ENCODE measurements at places on chromosomes 1 and 21.

DNA sequence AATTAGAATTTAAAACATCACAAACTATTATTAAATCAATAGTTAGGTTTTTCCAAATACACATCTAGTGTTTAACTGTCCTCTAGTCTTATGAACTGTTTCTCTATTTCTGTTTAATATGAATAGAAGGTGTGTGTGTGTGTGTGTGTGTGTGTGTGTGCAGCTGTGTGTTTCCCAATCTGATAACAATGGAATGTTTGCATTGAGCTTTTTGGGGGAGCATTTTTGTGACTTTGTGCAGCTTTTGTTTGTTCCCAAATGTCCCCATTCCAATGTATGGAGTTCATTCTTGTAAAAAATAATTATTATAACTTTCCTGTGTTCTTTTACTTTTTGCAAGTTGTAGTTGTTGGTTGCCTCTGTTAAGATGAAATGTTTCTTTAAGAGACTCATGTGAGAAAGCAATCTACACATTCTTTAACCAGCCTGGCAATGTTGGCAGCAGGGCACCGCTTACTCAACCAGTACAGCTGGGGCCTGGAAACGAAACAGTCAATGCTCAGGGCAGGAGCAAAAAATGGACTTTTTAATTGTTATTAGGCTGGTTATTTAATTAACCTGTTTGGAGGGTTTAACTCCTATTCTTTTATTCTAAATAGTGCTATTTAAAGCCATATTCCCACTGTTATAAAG is 354.3 kb downstream of the SRGAP2C start:
- DNase-seq: no peak

- no peak for DNase-seq
These were observed 234.9 kb downstream of the NPHP4 start for GRCh38 chr1:5757187-5757805.

GRCh38 chr1:12774801-12775345 is 1.3 kb downstream of the PRAMEF12 start:
- no peak for DNase-seq

- peak; percentile 77 for DNase-seq
These were observed 65.3 kb upstream of the COL6A1 start for GRCh38 chr21:45916011-45916840.

DNA sequence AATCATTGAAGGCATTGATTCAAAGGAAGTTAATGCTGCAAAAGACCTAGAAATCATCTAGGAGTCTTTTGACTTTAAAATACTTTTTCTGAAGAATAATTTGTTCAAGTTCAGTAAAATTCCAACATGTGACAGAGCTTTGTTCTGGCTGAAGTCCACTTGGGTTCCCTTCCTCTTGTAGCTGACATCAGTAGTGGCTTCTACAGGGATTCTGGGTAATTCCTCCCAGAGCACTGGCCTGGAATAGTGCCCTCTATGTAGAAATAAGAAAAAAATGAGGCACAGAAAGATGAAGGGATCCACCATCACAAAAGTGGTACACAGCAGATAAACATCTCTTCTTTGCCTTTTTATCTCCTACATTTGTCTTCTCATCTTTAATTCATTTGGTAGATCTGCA is 548.1 kb downstream of the LTN1 start:
- no peak for DNase-seq

DNA sequence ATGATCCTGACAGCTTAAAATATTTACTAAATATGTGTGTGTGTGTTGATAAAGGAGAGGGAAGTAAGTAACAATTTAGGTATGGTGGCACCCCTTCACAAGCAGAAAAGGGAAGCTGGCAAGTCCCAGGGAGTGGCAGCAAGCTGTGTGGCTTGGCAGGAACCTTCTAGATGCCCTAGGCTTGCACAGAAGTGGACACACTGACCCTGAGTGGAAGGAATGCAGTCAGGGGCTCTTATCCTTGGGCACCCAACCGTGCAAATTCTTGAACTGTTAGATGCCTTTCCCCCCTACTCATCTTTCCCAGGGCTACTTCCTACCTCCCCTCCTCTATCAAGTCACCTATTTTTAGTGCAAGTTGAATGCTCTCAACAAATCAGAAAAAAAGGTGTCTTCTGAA is 18.9 kb downstream of the ACP6 start:
- no peak for DNase-seq

GRCh38 chr21:45698493-45699184 is 55.1 kb downstream of the PCBP3 start:
- no peak for DNase-seq

GRCh38 chr21:40809673-40810197 is 37.2 kb downstream of the DSCAM start:
- DNase-seq: no peak

DNA sequence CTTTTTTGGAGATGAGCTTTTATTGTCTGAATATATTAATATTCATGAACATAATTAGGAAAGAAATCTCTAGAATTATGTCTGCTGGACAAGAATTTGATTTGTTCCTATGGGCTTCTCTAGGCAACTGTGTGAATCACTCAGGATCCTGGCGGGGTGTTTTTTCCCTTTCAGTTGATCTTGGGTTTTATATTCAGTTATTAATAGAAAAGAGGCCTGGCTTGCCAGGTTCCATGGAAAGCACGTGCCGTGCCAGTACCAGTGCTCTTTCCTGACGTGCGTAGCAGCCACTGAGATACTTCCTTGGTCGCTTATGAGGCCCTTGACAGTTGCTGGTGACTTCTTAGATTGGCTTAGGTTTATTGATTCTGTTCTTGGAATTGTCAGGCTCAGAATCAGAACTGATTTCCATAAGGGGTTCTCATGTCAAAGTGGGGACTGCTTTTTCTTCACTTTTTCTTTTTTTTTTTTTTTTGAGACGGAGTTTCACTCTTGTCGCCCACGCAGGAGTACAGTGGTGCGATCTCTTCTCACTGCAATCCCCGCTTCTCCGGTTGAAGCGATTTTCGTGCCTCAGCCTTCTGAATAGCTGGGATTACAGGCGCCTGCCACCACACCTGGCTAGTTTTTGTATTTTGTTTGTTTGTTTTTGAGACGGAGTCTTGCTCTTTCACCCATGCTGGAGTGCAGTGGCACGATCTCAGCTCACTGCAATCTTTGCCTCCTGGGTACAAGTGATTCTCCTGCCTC is 48.7 kb upstream of the KIF1B start:
- DNase-seq: no peak

- no peak for DNase-seq
These were observed 84.3 kb downstream of the KCNK2 start for GRCh38 chr1:215166886-215167285.

- no peak for DNase-seq
These were observed 602.9 kb downstream of the NPHP4 start for GRCh38 chr1:5389101-5389885.

GRCh38 chr1:21295002-21295401 is 4.7 kb upstream of the ECE1 start:
- DNase-seq: peak; percentile 68

- peak; percentile 89 for DNase-seq
These were observed 132.8 kb downstream of the PTPRC start for GRCh38 chr1:198771563-198772153.

GRCh38 chr1:27872059-27872801 is at the start of gene THEMIS2:
TSS of gene THEMIS2 (plus strand) at chr1:27872544. CDS start at chr1:27872572, 28 bp downstream.
- peak; percentile 88 for DNase-seq
